ENCODE measurements at places on chromosomes 1 and 21.

- peak; percentile 100 for DNase-seq
These were observed at the start of gene RBM8A for GRCh38 chr1:145927063-145927886. TSS of gene RBM8A (minus strand) at chr1:145927484. CDS start at chr1:145927426, 58 bp downstream.

- DNase-seq = no peak
These were observed 21.7 kb downstream of the BCAR3 start for GRCh38 chr1:93659822-93660503.

GRCh38 chr1:195617106-195617505, 991.1 kb downstream of the KCNT2 start:
- DNase-seq = no peak

DNA sequence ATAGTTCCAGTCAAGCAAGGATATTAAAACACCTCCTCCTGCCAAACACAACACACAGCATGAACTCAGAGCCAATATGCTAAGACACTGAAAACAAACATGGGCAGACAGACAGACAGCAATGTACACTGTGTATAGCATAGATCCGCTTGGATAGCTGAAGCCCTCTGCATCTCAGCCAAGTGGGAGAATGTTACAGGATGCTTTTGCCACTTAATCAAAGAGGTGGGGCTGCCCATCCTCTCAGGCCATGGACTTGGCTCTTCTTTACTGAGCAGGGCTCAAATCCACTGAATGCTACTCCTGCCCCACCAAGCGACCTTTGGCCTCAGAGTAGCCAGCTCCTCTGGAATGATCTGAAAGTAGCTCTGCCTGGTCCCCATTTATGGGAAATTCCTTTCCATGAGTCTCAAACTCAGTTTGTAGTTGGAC, 64.7 kb upstream of the NGF start:
- no peak for DNase-seq

- DNase-seq = no peak
These were observed 6.4 kb upstream of the NIBAN1 start for GRCh38 chr1:184980726-184981125.

DNA sequence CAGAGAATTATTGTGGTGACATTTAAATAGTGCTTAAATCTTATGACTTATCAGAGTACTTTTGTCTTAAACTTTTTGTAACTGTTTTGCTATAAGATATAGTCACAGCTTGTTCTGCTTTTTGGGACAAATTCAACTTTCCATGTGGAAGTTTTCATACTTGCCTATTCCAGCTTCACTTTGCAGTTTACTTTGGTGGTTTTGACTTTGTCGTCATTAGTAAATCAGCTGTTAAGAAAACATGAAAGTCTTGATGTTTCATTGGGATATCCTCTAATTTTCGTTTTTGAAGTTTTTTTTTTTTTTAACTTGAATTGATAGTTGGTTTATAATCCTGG, 31.3 kb downstream of the SDCCAG8 start:
- no peak for DNase-seq

GRCh38 chr1:93844262-93845045, 34.6 kb downstream of the DNTTIP2 start:
- DNase-seq = peak; percentile 74

DNA sequence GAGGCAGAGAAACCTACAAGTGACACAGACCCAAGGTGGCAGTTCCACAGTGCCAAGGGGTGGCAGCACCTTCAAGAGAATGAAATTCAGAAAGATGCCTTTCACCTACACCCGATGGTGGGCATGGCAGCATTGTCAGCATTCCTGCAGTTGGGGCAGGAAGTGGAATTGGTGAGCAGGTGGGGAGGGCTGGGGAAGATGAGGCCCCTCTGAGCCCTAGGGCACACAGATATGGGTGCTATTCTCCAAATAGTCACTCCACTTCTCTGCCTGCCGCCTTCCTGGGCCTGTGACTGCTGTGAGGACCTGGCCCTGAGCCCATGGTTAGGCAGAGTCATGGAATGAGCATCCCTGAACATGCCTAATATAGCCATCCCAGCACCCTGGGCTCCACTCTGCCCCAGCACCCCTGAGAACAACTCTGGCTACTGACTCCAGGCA, 8.3 kb downstream of the SHISA4 start:
- no peak for DNase-seq

DNA sequence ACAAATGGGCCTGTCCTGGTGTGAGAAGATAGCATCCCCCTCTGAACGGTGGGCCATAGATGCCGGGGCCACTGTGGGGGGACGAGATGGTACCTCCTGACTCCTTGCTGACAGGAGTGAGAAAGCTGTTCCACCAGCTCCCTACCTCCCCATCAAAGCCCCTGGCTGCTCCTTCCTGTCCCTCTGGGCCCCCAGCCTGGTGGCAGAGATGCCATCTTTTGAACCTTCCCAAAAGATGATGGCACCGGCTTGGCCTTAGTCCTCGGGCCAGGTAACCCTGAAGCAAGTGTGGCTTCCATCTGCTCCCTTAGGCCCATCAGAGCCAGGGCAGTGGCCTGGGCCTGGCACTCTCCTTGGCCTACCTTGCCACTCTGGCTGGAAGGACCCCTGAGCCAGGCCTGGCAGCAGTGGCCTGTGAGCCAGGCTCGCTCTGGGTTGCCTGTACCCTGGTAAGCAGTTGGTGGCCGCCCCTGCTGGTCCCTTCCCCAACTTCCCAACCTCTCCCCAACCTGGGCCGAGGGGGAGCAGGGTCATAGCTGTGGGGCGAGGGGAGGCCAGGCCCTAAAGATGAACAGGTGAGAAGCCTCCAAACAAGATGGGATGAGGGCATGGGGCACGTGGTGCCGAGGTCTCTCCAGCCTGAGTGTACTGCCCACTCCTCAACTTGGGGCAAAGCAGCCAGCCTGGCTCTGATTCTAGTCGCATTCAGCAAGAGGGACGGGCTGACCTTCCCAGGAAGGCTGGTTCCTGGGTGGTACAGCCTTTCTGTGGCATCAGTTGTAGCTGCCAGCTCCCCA, 34.7 kb downstream of the ZBTB17 start:
- DNase-seq = no peak

- DNase-seq = no peak
These were observed 8.8 kb downstream of the CD1E start for GRCh38 chr1:158362482-158362881.

DNA sequence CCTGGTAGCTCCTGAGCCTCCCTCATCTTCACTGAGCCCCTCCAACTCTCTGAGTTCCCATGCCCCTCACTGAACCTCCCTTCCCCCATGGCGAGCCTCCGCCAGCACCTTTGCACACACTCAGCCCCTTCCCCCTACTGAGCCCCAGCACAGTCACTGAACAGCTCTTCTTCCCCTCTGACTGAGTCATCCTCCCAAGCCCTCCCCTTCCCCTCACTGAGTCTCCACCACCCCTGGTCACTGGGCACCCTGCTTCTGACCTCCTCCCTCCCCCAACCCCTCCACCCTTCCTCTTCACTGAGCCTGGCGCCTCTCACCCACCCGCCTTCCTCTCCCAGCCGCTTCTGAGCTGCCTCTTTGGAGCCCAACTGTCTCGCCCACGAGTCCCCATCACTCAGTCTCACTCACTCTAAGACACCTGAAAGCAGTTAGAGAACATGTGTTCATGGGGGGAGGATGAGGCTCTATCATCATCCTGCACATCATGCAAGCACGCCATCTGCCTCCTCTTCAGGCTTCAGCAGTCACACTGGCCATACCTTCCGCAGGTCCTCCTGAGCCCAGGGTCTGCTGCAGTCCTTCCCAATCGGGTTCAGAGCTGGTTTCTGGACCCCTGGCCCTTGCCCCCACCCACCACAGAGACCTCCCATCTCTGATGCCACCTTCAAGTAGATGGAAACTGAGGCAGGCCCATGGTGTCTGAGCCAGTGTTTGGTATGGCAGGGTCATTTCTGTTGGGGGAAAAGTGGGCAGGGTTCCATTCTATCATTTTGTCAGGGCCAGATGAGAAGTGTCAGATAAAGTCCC, 2.0 kb upstream of the TRNP1 start:
- no peak for DNase-seq

DNA sequence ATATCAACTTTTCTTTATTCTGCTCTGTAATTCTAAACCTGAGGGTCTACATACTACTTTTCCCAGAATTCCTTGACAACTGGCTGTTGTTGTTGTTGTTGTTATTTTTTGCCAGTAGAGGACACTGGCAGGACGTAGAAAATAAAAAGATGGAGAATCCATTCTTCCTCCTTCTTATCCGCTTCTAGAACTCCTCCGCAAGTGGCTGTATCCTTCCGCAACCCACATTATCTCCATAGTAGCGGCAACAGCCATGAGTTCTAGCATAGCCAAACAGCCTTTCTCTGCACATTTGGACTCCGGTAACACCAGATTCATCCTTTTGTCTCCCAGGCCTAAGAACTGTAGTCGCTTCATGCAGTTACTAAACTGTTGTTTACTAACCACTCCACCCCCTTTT, 91.1 kb upstream of the CACHD1 start:
- DNase-seq = no peak

GRCh38 chr1:24846671-24847070, 83.4 kb downstream of the RUNX3 start:
- DNase-seq = no peak

DNA sequence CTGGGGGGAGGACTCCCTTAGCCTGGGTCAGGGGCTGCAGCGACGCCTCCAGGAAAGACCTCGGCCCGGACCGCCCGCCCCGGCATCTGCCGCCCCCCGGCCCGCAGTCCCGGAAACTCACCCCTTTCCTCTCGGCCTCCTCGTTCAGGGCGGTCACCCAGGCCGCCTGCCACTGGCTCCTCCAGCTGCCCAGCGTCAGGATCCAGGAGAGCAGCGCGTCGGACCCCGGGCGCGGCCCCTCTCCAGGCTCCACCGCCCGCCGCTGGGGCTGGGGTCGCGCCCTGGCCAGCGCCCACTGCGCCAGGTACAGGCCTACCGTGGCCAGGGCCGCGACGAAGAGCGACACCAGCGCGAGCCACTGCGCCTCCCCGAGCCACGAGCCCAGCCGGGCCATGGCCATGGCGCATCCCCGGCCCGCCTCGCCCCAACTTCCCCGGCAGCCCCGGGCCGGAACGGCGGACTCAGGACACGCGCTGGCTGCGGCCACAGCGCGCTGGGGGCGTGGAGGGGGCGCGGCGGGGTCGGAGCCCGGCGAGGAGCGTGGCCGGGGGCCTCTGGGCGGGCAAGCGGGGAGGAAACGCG, 478 bp downstream of the C2CD2 start:
- no peak for DNase-seq

- DNase-seq = no peak
These were observed 550.9 kb downstream of the SMYD3 start for GRCh38 chr1:245956225-245956624.

DNA sequence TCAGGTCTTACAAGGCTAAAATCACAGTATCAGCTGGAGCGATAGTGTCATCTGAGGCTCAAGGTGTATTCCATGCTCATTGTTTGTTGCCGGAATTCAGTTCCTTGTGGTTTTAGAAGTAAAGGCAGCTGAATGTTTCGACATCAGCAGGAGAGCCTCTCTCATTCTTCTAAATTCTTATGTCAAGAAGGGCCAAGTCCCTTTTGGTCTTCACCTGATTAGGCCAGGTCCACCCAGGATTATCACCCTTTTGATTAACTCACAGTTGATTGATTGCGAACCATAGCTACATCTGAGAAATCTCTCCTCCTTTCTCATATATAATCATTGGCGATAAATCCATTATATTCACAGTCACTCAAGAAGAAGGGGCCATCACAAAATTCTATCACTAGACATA, 806.7 kb upstream of the PRMT6 start:
- DNase-seq = no peak

GRCh38 chr1:20150326-20150705, 11.2 kb downstream of the PLA2G2F start:
- no peak for DNase-seq

GRCh38 chr1:12143631-12144155, 23.1 kb upstream of the TNFRSF1B start:
- no peak for DNase-seq

- no peak for DNase-seq
These were observed 82.2 kb upstream of the C1orf105 start for GRCh38 chr1:172338295-172338735.

DNA sequence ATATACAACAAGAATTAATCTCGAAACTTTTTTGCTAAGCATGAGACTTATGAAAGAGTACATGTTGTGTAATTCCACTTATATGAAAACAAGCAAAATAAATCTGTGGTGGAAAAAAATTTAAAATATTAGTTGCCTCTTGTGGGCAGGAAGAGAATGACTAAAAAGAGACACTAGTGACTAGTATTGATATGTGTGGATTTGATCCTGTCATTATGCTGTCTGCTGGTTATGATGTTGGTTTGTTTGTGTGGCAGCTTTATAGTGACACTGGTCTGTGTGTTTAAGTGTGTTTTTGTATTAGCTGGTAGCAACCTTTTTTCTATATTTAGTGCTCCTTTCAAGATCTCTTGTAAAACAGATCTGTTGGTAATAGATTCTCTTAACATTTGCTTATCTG, 267.8 kb upstream of the NRIP1 start:
- no peak for DNase-seq

- DNase-seq = no peak
These were observed 68.0 kb upstream of the TRAPPC10 start for GRCh38 chr21:43944078-43944633.

- DNase-seq = no peak
These were observed 64.9 kb upstream of the BARHL2 start for GRCh38 chr1:90782046-90782445.

- no peak for DNase-seq
These were observed 35.0 kb downstream of the ACKR1 start for GRCh38 chr1:159239551-159240220.

- DNase-seq = no peak
These were observed 44.6 kb downstream of the RASSF5 start for GRCh38 chr1:206551986-206552326.

DNA sequence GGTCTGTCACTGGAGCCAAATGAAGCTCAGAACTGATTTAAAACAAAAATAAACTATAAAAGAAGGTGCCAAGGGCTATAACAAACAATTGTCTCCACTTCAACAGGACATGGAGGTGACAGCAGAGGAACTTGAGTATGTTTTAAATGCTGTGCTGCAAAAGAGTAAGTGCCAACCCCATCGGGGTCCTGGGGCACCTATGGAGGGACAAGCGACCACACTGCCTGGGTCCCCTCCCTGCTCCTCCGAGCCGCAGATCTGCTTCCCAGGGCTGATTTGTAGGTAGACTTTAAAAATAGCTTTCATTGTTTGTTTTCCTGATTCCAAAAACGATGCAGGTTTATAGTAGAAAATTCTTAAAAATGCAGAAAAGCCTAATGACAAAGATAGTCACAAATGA, 42.8 kb downstream of the CAPN9 start:
- DNase-seq = no peak
